ENCODE measurements at places on chromosomes 6 and 20.

- no peak for DNase-seq
Observed at GRCh38 chr6:137213331-137213740, 5.8 kb downstream of the IFNGR1 start.

GRCh38 chr6:88565409-88565811 is 398.0 kb downstream of the RNGTT start:
- DNase-seq, result no peak

DNA sequence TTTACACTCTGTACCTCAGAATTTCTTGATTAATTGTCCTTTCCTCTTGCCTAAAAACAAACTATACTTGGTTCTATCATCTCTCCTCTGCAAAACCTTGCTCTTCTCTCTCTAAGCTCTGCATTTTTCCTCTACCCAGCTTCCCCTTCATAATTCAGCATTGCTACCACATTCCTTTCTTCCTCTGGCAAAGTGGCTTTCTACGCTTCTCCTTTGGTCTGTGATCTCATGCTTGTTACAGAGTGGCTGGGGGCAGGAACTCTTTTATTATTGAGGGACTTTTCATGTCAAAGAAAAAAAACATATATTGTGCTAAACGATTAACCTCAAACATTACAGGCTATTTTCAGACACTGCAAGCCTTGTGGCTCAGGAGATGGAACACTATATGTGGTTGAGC is 333.3 kb upstream of the KCNQ5 start:
- DNase-seq, result no peak

GRCh38 chr6:31752739-31753319 is 9.6 kb upstream of the SAPCD1 start:
- no peak for DNase-seq

DNA sequence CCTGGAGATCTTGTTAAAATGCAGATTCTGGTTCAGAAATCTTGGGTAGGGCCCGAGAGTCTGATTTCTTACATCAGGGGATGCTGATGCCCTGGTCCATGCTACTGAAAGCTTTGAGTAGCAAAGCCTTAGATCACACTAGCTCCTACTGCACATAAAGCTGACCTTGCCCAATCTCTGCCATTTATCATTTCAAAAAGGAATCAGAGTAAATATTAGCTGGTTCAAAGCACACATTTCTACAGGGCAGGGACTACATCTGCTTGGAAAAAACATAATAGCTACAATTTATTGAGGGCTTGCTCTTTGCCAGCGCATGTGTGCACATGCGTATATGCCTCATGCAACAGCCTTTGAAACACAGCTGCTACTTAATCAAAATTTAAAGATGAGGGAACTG is 440.4 kb upstream of the ARID1B start:
- no peak for DNase-seq

DNA sequence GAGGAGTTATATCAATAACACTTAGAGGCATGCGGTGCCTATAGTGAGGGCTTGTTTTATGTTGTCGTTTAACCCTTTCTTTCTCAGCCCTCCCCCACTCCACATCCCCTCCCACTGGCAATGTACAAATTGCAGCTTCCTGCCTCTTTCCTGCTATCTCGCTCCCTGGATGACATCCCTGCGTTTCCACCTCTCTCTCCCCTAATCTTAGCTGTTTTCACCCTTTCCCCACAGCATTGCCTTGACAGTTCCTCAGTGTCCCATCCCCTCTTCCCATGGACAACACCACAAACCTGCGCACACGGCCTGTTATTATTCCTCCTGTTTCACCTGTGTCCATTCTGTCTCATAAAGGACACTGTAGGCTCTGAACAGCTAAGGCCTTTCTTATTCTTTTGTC is 34.5 kb downstream of the MYB start:
- DNase-seq, result no peak

DNA sequence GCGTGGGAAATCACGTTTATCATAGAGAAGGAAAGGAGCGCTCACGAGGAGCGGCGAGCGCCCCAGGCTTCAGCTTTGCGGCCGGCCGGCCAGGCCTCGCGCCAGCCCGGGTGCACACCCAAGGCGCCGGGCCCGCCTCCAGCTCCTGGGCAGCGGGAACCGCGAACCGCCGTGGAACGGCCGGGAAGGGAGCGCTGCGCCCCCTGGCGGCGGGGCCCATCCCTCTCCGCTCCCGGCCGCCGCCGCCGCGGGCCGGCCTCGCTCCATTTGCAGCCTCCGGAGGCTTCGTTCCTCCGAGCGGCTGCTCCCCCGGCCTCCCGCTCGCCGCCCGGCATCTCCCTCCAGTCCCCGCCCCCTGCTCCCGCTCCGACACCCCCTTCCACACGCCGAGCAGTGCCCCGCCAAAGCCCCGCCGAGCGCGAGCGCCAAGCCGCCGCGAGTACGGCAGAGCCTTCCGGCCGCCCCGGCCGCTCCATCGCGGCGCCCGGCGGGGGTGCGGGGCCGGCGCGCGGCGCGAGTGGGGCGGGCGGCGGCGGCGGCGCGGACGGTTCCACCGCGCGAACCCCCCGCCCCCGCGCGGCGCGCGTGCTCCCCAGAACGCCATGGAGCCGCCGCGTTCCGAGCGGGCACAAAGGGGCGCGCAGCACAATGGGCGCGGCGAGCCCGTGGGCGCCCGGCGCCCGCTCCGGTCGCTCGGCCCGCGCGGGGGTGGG is 946 bp downstream of the BEND3 start:
- peak; percentile 86 for DNase-seq

DNA sequence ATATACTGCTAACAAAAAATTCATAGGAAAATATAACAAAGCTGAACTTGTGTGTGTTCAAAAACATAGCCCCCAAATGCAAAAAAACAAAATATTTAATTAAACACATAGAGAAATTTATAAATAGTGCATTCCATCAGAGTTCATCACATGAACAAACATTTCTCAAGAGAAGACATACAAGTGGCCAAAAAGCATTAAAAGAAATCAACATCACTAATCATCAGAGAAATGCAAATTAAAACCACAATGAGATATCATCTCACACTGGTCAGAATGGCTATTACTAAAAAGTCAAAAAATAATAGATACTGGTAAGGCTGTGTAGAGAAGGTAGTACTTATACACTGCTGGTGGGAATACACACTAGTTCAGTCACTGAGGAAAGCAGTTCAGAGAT is 39.6 kb upstream of the ADGRG6 start:
- DNase-seq, result no peak

GRCh38 chr6:158863646-158864045 is 44.5 kb upstream of the EZR start:
- DNase-seq, result no peak

- DNase-seq, result no peak
Observed at GRCh38 chr20:1660246-1660645, 2.7 kb upstream of the SIRPG start.

DNA sequence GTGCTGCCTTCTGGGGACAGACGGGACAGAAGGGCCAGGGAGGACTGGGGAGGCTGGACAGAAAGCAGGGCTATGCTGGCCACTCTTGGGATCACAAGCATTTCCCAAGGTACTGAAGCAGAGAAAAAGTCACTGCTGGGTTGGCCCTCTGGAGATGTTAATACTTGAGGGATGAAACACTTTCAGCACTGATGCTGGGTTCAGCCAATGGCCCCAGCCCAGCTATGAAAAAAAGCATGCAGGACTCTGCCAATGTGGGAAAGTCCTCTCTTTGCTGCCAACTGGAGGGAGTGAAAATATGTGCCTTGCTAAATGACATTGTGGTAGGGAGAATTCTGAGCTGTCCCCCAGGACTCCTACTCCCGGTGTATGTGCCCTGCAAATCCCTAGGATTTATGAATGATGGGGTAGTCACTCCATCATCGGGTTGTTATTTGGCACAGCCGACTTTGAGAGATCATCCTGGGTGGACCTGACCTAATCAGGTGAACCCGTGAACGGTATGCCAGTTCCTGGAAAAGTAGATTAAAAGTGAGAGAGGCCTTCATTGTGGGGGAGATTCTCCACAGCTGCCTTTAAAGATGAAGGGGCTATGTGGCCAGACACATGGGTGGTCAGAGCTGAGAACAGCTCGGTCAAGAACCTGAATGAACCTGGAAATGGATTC is 119.9 kb upstream of the TRAF3IP2 start:
- DNase-seq, result no peak

- no peak for DNase-seq
Observed at GRCh38 chr6:140068801-140069200, 694.4 kb upstream of the CITED2 start.

GRCh38 chr6:144652292-144652891 is 367.3 kb downstream of the UTRN start:
- no peak for DNase-seq

- no peak for DNase-seq
Observed at GRCh38 chr6:85432554-85432953, 17.3 kb upstream of the NT5E start.

DNA sequence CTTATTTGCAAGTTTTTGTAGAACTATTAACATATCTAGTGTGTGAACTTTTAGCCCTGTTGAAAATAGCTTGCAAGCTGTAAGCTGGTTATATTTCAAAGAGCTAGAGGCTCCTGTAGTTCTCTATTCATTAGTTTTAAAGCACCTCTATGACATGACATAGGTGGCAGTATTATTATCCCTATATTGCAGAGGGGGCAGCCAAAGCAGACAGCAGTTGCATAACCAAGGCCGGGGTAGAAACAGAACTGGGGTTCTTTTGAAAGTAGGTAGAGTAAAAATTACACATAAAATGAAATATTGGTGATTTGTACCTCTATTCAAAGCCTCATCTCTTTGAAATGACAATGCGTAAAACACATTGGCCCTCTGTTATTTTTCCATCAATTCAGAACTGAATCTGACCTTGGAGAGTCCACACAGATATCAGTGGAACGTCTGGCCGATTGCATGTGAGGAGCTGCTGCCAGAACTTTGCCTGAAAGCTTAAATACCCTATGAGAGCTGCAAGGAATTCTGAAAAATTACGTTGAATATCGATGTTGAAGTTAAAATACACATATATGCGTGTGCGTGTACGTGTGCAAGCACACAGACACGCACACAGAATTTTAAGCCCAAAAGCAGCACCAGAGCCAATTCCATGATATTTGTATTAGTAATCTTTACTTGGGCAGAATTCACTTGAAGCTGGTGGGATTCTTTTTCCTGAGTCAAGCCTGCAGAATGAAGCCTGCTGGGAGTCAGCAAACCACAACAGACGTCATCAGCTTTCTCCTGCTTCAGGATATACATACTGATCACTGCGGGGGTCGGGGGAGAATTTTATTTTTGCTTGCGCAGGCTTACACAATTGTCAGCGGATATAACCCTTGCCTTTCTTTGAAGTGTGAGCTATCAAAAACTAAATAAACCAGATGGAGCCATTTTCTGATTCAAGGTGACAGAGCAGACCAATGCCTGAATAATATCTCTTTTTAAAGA is 163.2 kb downstream of the PDE7B start:
- no peak for DNase-seq

GRCh38 chr20:57527728-57528127 is 2.8 kb upstream of the CTCFL start:
- DNase-seq, result no peak

All from hippocampal formation (tissue), 2 donors.